ENCODE measurements at places on chromosomes 4 and X. TPM values are rescaled to one million over a fixed set of nuclear protein-coding genes. Genes with fewer than 3 reads are reported as not detected.

The USP27X gene
- 1.1 TPM for total RNA-seq

The PDZD11 gene
- 57.2 TPM for total RNA-seq

The MAGEB10 gene
- total RNA-seq = not detected

The NOA1 gene
- 17.1 TPM for total RNA-seq

The CXCR3 gene
- not detected for total RNA-seq

The PGAM4 gene
- not detected for total RNA-seq

The RAB33A gene
- not detected for total RNA-seq

The UGT2B7 gene
- total RNA-seq = not detected

The VCX gene
- not detected for total RNA-seq

The MAGED2 gene
- total RNA-seq = 48.6 TPM

The SLC49A3 gene
- total RNA-seq = not detected

The DUX4 gene
- not detected for total RNA-seq

GRCh38 chr4:155789391-155789790 is 30.6 kb downstream of the GUCY1B1 start:
- no peak for DNase-seq

DNA sequence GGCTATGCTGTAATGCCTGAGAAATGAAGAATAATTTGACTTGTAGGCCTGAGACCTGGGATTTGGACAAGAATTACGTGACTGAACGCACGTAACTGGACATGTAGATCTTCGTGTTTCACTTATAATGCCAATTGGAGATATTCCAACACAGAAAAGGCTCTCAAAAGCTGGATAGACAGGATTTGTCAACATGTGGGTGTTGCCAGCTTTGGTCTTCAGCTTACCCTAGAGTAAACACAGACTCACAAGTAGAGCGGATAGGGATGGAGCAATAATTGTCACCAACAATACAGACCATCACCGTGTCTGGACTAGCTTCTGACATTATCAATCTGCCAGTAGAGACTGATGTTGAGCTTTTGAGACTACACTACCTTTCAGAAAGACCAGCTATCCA is 1511.0 kb upstream of the ADGRL3 start:
- no peak for DNase-seq

DNA sequence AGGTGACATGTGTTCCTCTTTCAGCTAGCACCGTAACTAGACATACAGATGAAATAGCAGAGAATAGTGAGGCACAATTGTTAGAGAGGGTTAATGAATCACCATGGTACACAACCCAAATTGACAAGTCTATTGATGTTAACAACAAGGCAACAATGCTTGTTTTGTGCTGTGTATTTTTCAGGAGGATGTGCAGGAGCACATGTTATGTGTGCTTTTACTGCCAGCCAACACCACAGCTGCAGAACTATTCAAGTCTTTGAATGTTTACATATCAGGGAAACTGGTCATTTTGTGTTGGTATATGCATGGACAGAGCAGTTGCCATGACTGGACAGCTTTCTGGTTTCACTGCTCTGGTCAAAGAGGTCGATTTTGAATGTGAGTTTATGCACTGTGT is 32.8 kb downstream of the STBD1 start:
- DNase-seq = no peak

DNA sequence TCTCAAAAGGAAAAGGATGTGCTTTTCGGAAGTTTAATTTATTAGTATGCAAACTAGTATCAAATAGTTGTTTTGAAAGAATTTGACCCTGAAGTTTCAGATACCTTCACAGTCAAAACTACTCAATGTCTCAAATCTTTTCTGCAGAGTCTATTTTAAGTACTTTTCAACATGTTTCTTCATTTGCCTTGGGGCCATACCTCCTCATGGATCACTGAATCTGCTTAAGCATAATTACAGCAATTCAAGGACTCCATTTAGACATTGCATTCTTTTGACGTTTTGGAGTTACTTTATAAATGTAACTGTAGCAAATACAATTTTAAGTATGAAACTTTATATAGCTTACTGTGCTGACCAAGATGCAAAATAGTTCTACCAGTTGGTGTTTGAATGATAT is 25.5 kb downstream of the PALLD start:
- peak; percentile 30 for DNase-seq

DNA sequence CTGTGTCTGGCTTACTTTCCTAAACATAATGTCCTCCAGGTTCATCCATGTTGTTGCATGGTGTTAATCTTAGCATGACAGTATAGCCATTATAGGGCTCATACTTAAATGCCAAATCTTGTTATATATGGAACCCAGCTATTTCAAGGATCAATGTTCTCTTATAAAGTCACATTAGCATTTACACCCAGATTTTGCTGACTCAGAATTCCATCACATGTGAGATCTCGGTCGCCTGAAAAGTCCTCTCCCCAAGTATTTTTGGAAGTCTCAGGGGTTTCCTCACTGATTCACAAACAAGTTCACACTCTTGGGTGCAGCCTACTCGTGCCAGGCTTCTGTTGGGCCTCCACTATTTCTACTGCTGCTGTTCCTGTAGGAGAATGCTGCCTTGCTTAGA is 19.9 kb upstream of the C4orf51 start:
- DNase-seq = no peak

- no peak for DNase-seq
Observed at GRCh38 chr4:94803181-94803580, 45.4 kb downstream of the BMPR1B start.

- no peak for DNase-seq
Observed at GRCh38 chrX:18039023-18039422, 177.9 kb upstream of the RAI2 start.

GRCh38 chrX:109448282-109448938 is 33.5 kb downstream of the GUCY2F start:
- DNase-seq = peak; percentile 68

DNA sequence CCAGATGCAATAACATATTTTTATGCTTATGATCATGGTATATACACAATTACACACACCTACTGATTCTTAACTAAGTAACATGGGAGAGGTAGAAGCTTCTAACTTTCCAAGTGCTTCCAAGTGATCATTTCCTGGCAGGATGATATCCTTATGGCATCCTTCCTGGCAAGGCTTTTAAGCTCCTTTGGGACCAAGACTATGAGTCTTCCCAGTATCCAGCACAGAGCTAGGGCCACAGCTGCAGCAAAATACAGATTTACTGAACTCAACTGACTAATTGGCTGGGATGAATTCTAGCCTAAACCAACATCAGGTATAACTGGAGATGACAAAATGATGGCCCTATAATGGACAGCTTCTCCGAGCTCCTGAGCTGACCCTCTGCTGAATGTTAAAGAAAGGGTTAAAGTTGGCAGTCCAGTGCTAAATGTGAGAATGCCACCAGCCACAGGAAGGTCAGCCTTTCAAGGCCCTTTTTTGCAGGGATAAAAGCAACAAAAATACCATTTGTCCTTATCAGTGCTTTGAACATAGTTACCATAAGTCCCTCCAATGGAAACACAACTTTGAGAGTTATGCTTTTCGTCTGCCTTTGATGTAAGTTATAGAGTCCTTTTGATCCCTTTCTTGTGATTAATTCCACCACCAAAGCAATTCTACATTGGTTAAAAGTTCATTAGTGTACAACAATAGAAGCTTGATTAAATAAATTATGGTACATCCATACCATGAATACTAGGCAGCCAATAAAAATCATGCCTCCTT is 73.4 kb downstream of the MGST2 start:
- no peak for DNase-seq

DNA sequence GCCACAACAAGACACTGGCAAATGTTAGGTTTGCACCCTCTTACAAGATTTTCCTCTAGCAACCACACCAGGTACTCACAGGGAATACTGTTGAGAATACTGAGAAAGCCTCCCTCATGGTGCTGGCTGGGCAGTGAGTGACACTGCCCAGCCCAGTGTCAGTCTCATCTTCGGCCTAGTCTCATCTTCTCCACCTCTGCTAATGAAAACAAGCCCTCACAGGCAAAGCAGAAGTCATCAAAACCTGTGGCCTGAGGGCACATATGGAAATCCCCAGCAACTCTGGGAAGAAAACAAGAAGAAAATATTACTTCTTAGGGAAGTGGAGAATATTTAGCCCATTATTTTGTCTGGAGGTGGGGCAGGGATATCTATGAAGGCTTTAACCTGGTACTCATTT is 7.9 kb upstream of the ADAM29 start:
- no peak for DNase-seq

DNA sequence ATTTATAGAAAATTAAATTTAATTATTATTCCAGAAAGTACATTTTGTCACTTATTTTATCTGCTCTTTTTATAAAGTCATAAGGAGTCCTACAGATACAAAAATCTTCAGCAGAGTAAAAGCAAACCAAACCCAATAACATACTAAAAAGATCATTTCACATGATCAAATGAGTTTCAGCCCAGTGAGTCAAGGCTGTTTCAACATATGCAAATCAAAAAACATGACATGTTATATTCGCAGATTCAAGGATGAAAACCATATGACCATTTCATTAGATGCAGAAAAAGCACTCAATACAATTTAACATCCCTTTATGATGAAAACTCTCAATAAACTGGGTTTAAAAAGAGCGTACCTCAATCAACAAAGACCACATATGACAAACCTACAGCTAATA is 214.3 kb downstream of the FAT4 start:
- DNase-seq = no peak

DNA sequence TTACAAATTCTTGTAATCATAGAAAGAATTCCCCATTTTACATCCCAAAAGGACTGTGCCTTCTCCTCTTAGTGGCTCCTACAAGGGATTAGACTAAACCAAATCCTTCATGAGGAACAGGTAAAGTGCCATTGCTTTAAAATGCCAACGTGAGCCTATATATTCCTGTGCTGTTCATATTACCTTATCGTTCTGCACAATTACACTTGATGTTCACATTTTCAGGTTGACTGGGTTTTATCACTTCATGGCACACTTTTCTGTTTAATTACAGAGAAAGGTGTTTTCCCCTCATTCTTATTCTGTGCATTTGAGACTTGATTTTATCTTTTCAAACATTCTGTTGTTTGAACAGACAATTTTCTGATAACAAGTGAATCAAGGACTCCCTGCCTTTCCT is 645.6 kb upstream of the FTHL17 start:
- no peak for DNase-seq

DNA sequence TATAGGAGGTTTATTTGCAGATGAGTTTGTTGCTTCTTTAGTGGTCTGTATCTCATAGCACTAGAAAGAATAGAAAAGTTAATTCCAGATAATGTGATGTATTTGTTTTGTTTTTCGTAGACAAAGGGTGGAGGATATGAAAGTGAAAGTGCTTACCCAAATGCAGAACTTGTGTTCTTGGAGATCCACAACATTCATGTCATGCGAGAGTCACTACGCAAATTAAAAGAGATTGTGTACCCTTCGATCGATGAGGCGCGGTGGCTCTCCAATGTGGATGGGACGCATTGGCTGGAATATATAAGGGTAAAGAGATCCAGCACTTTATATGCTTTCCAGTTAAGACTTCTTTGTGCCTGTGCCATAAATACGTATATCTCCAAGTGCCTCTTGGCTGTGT is 43.3 kb downstream of the MTMR1 start:
- DNase-seq = no peak

GRCh38 chr4:117983541-117984365 is 50.5 kb upstream of the NDST3 start:
- DNase-seq = peak; percentile 5

GRCh38 chr4:185965426-185966384 is 103.3 kb upstream of the TLR3 start:
- DNase-seq = no peak

DNA sequence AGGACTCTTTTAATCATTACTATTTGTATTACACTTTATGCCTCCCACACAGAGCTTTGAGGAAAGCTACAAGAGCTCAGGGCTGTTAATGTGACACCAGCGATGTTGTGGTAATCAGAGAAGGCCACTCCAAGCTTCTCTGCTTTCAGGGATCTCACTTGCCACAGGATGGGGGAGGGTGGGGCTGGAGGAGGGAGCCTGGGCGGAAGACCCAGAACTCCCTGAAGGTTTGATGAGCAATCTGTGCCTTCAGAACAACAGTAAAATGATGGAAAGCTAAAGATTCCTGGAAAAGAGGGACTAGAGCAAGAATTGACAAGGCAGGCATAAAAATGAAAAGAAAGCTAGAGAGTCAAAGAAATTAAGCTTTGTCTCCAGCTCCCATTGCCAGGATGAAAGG is 75.6 kb downstream of the MAML3 start:
- no peak for DNase-seq

DNA sequence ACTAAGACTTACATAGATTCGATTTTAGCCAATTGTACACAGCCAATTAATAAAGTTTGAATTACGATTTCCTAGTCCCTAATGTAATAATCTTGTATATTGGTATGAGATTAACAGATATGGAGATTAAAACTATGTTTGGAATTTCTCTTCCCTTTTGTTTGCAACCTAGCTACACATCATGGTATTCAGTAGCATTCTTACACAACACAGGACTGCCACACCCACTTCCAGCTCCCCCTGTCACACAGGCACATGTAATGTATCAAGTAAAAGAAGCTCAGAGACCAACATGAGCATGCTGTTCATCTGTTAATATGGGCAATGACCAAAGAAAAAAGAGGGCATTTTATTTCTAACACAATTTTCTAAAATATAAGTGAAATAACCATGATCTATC is 12.8 kb downstream of the SLC6A14 start:
- peak; percentile 12 for DNase-seq

GRCh38 chrX:118211891-118212816 is 95.5 kb upstream of the KLHL13 start:
- DNase-seq = no peak

All from MCF 10A (cell line).